Substantia nigra (tissue), 51 donors: ENCODE measurements at places on chromosomes 2 and 18.

GRCh38 chr2:19547321-19547720, 188.9 kb upstream of the OSR1 start:
- DNase-seq = no peak

GRCh38 chr2:149490296-149490695, 97.3 kb downstream of the MMADHC start:
- DNase-seq = no peak

DNA sequence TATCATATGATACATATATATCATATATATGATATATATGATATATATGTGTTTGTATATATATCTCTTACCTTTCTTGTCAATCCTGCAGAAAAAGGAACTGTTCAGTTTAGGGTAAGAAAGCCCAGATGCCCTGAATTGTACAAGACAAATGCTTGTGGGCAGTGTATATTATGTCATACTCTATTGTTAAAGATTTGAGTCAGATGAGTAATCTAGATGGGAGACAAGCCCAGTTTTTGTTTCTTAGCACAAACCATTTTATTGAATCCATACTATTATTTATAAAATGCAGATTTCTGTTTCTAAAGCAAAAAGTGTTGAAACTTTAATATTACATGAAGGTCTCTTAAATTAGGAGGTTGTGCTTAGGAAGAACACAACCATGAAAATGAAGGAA, 90.6 kb downstream of the VRK2 start:
- no peak for DNase-seq

- DNase-seq = no peak
These were observed 49.2 kb downstream of the CYB5A start for GRCh38 chr18:74242438-74243096.

DNA sequence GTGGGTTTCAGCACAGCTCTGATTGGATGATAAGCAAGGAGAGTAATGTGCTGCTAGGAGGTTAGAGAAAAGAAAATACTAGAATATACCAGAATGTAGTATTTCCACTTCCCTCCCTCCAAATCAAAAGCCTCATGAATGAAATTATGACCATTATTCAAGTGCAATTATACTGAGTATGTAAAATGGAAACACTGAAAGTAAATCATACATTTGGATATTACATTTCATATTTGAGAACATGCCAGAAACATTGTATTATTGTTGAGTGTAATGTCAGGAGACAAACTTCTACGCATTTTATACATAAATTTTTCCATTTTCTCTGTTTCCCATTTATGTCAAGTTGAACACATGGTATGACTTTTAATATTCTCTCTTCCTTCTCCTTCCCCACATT, 942 bp upstream of the CETN1 start:
- DNase-seq = no peak

- DNase-seq = no peak
These were observed 613.4 kb downstream of the DCC start for GRCh38 chr18:52953387-52953786.

GRCh38 chr2:231894566-231895380, 31.4 kb downstream of the NPPC start:
- DNase-seq = no peak

GRCh38 chr18:58756148-58756547, 84.9 kb downstream of the MALT1 start:
- no peak for DNase-seq

GRCh38 chr18:54444319-54444914, 86.7 kb downstream of the C18orf54 start:
- no peak for DNase-seq

GRCh38 chr18:23141104-23141999, 6.1 kb downstream of the CABLES1 start:
- no peak for DNase-seq

DNA sequence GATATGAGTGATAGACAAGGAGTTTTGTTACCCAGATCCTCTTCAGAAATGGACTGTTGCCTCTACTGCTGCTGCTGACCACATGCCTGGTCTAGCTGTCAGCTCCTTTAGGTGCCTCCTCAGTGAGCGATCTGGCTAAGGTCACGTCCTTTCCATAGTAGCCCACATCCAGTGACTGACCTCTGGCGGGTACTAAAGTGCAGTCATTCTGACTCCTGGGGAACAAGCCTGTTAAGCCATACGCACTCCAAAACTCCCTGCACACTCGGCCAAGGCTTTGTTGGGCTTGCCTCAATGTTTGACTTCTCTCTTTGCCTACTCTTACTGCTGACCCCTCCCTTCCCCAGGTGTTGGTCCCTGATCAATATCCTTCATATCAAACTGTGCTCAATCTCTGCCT, 685.2 kb downstream of the IRS1 start:
- no peak for DNase-seq

- DNase-seq = no peak
These were observed 91.1 kb downstream of the RBMS1 start for GRCh38 chr2:160402501-160402900.

DNA sequence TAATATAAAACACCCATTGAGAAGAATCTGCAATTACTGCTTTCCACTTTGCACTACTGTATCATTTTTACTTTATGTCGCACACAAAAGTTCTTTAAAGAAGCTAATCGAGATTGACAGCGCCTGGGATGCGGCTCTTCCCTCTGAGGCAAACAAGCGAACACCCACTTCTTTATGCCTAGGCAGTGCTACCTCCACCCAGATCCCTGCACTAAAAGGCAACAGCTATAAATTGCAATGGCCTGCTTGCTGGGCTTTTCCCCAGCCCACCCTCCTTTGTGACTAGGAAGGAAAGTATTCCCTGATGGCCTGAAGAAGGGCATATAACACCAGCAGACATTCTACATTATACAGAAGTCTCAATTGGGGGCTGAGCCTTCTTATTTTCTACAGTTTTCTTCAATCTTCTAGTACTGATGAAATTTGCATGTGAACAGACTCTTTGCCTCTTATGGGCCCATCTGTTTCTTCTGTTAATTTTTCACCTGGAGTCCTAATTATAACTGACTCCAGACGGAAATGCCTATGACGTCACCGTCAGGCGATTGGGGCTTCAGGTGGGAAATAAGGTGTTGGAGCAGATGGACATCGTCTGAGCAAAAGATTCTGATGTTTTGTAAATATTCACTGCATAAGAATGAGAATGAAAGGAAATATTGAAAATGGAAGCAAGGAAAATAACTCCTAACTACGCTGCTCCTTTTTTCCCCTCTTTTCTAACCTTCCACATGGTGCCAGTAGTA, 138.9 kb upstream of the DCC start:
- no peak for DNase-seq

GRCh38 chr2:108436976-108437375, 12.0 kb upstream of the GCC2 start:
- no peak for DNase-seq

- DNase-seq = no peak
These were observed 1.5 kb downstream of the REG1B start for GRCh38 chr2:79086255-79086654.

- peak; percentile 51 for DNase-seq
These were observed 119.6 kb downstream of the ZFP36L2 start for GRCh38 chr2:43106559-43107527.

DNA sequence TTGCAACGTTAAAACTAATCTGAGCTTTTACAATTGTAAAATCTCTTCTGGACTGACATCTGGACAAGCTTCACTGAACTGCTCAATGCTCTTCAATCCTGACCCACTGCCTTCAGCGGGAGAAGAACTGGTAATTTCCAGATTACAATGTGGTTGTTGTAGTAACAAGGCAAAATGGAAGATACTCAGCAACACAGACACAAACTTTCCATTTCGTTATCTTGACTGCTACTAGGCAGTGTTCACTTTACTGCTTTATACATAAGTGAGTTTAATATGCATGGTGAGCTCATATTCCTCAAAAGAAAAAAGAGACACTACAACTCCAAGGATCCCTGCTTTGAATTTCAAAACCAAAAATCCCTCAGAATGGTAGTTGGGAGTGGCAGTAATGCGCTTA, 51.9 kb downstream of the GRB14 start:
- no peak for DNase-seq

DNA sequence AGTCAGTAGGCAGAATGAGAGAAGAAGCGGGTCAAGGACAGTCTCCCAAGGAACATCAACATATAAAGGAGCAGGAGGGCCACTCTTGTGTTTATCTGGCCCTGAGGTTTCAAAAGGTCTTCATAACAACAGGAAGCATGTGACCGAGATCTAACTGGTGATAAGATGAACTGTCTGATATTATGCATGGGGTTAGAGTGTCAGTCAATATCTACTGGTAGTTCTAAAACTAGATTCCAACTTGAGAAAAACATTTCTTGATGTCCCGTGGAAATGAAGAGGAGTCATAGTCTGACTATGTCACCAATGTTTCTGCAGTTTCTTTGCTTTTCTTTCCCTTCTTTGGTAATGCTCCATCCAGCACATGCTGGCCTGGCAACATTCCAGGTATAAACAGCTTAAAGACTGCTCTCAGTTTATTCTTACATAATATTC, 77.5 kb upstream of the ITPRID2 start:
- no peak for DNase-seq

- DNase-seq = no peak
These were observed 247.0 kb downstream of the AGAP1 start for GRCh38 chr2:235740821-235741220.

- no peak for DNase-seq
These were observed 7.6 kb upstream of the TNS1 start for GRCh38 chr2:218010140-218010983.

DNA sequence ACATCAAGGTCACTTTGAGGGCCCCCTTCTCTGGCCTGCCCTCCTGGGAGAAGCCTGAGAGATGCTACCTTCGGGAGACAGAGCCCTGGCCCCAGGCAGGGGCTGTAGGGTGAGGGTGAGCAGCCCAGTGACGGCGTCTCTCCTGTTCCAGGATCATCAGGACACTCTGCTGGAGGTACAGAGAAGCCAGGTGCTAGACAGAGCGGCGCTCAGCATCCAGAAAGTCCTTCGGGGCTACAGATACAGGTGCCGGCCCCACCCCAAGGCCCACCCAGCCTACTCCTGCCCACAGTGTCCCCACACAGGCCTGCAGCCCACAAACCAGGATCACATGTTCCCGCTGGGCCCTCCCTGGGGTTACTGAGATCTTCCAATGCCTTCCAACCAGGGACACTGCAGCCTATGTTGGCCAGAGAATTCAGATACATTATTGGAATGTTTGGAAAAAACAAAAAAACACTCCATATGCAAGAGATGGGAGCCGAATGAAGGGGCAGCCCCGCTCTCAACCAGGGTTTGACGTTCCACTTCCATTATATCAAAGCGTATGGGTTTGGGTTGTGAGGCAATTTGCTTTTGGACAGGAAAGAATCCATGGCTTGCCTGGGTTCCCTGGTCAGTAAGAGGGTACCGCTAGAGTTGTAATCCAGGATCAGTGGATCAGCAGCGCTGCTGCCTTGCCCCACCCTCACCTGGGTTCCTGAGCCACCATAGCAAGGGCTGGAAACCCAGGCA, 49.5 kb upstream of the GPR17 start:
- DNase-seq = no peak

DNA sequence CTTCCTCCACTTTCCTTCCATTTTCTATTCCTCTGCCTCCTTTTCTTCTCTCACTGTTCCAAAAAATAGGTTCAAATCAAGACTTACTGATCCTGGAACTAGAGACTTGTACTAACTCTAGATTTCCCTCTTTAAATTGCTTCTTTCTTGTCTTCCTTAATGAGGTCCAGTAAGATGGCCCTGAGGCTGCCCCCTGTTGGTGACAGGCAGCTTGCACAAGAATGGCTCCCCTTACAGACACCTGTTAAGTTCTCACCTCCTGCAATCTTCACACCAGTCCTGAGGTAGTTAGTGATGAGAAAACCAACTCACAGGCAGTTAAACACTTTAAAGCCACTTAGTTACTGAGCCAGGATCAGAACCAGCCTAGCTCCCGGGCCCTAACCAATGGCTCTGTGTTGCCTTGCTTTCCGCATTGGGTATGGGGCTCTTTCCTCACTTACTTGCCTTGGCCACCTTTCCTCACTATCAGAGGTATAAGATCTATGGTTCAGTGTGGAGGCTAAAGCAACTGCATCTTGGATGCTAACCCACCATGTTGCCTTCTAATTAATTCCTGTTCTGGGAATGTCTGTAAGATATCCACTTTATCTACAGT, 130.6 kb downstream of the AKAIN1 start:
- DNase-seq = no peak

- no peak for DNase-seq
These were observed 184.9 kb downstream of the AFF3 start for GRCh38 chr2:99957332-99958133.

- DNase-seq = no peak
These were observed 250.8 kb upstream of the PXDN start for GRCh38 chr2:1995081-1995480.
